Stimulated activated CD4-positive, alpha-beta T cell treated with anti-CD3 and anti-CD28 coated beads, Interleukin-4, amount 100 ng/mL, for 24 hours (primary cell): ENCODE measurements at places on chromosomes 1 and 21.
A peak's percentile ranks its signal among the peaks of the same experiment; 100 is the strongest.

GRCh38 chr1:183807549-183808168, 2.7 kb downstream of the RGL1 start:
- DNase-seq: no peak

DNA sequence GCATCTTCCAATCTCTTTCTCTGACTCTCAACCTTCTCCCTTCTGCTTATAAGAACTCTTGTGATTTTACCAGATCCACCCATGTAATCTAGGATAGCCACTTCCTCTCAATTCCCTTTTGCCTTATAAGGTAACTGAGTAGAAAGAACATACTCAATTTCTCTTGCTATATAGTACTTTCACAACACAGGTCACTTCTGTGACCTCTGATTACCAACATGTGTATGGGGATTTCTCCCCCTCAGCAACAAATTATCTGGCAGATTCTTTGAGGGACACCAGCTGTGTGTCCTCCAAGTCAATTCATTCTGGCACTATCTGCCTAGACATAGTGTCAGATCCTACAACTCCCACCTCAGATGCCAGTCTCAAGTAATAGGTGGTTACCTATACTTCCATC, 62.5 kb downstream of the IL23R start:
- DNase-seq: no peak

DNA sequence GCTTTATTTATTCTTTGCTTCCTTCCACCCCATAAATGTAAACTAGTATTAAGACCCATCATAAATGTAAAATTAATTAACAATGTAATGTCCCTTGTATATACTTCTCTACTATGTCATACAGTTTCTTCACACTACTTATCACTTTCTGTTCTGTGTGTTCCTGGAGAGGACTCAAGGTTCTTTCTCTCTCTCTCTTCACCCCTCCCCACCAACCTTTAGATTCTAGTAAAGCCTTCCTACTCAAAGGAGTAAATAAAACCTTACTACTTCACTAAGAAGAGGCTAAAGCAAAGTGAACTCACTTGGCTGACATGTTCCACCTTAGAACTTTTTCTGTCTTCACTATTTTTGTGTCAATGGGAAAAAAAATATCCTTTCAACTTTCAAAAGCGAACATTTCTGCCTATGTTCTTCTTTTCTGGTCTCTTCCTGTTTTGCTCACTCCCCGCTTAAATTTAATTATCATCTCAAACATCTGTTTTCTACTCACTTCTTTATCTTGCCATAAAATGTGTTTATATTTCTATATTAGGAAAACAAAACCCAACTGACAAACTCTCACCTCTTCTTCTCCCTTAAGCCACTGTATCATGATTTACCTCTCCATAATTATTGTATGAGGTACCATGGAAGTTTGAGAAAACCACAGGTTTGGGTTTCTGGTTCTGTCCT, 260.3 kb downstream of the DPYD start:
- DNase-seq: no peak

DNA sequence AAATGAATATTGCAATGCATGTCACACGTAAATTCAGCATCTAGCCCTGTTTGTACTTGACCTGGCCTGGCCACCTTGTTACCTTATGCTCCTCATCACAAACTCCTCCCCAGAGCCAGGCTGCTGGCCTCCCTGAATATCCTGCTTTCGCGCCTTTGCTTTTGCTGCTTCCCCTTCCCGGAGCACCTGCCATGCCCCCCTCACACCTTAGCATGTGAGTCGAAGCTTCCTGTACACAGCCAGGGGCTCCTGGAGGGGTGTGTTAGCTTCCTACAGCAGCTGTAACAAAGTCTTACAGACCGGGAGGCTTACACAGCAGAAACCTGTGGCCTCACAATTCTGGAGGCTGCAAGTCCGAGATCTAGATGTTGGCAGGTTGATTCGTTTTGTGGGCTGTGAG, 60.1 kb downstream of the TLR5 start:
- DNase-seq: no peak

GRCh38 chr1:37175666-37176215, 141.4 kb upstream of the GRIK3 start:
- no peak for DNase-seq

DNA sequence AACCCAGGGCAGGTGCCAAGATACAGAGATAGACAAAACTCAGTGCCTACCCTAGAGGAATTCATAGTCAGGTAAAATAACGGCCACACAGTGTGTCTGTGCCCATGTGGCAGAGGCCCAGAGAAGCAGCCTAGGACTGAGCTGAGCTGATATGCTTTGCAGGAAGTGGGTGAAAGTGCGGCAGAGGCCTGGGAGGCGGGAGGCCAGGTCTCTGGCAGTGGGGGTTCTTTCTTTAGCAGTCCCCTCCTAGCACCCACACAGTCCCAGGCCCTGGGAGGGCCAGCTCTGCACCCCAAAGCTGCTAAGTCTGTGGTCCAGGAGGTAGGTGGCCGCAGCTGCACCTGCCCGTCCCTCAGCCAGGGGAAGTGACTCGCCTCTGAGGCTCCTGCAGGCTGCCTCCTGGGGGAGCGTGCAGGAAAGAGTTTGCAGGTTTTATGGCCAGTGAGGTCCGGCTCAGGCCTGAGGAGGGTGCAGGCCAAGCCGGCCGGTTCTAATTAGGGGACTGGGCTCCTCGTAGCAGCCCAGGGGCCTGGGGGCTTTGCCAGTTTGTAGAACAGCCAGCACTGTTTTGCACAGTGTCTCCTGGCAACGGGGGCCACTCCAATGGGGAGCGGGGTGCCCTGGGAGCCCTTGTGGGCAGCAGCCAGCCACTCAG, 107.9 kb downstream of the SPSB1 start:
- no peak for DNase-seq

DNA sequence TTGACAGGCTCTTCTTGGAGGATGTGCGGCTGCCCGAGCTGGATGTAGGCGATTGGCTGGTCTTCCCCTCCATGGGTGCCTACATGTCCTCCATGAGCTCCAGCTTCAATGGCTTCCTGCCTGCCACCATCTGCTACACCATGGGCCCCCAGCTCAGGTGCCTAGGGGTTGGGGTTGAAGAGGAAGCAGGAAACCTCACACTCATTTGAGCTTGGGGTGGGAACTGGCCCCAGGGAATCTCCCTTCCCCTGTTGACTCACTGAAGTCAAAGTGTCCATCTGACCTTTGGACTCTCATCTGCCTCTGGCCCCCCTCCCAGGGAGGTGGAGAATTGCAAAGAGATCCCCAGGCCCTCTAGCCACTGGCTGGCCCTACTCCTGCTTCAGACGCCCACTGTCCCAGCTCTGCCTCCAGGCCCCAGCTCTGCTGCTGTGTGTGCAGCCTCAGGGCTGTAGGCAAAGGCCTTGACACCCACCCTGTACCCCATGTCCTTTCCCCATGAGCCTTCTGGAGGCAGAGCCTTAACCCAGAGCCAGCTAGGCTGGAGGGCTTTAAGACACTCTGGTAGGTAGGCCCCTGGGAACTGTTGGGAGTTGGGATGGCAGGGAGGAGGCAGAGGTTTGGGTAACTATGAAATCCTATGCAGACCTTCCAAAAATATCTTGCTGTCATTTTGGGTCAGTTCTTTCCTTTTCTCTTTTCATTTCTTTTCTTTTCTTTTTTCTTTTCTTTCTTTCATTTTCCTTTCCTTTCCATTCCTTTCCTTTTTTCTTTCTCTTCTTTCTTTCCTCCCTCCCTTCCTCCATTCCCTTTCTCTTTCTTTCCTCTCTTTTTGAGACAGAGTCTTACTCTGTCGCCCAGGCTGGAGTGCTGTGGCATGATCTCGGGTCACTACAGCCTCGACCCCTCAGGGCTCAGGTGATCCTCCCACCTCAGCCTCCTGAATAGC, 66.9 kb upstream of the TINAGL1 start:
- DNase-seq: no peak

DNA sequence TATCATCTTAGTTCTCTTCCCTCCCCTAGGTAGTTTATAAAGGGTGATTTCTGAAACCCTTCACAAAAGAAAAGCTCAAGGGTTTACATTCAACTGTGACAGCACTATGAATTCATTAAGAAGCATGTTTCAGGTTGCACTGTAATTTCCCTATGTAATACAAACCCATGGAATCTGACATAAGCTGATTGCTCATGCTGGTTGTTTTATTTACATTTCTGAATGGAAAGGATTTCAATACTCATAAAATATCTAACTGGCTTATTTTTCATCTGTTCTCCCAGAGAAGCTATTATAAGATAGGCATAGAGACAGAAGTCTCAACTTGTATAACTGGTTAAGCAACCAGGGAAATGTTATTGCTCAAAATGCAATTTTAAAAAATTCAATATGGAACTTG, 20.5 kb downstream of the WNT2B start:
- no peak for DNase-seq

GRCh38 chr1:237799762-237800474, 90.8 kb downstream of the ZP4 start:
- DNase-seq: peak; percentile 18

GRCh38 chr21:34351786-34352241, 12.0 kb upstream of the KCNE2 start:
- DNase-seq: peak; percentile 8

- no peak for DNase-seq
These were observed 1.0 kb downstream of the FAM78B start for GRCh38 chr1:166165661-166166328.

GRCh38 chr1:3246251-3246650, 177.2 kb downstream of the PRDM16 start:
- no peak for DNase-seq

- DNase-seq: no peak
These were observed 16.4 kb downstream of the COG2 start for GRCh38 chr1:230658691-230659090.

DNA sequence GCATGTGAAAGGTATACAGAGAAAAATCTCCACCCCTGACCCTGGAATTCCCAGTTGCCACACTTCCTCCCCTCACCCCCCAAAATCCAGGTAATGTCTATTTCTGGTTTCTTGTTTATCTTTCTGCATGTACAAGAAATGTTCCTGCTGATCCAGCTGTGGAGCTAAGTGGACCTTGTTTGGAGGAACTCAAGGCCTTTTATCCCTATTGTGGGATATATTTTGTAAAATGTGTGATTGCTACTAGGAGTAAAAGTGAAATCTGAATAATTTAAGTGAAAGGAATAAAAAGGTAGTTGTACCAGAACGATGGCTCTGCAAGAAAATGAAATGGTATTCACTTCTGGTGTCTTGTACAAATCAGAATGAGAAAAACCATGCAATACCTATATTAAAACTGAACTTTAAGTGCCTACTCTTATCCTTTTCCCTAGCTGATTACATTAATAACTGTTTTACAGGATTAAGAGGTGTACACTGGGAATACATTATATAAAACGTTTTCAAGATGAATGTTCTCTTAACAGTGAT, 3.0 kb downstream of the SPEN start:
- no peak for DNase-seq

DNA sequence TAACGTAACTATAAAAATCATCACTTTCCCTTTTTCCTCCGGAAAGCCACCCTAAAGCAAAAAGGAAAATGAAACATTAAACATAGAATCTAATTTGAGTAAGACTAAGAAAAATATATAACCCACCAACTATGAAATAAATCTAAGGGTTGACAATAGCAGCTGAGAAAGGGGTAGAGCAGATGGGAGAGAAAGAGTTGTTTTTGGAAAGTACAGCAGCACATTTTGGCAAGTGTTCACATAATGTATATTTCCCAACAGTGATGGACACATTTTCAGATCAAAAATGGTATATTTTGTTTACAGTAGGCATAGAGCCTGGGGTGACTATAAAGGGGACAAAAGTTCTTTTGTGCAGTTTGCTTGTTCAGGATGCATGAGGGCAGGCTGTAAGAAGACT, 1287.4 kb upstream of the B3GALT2 start:
- DNase-seq: no peak

DNA sequence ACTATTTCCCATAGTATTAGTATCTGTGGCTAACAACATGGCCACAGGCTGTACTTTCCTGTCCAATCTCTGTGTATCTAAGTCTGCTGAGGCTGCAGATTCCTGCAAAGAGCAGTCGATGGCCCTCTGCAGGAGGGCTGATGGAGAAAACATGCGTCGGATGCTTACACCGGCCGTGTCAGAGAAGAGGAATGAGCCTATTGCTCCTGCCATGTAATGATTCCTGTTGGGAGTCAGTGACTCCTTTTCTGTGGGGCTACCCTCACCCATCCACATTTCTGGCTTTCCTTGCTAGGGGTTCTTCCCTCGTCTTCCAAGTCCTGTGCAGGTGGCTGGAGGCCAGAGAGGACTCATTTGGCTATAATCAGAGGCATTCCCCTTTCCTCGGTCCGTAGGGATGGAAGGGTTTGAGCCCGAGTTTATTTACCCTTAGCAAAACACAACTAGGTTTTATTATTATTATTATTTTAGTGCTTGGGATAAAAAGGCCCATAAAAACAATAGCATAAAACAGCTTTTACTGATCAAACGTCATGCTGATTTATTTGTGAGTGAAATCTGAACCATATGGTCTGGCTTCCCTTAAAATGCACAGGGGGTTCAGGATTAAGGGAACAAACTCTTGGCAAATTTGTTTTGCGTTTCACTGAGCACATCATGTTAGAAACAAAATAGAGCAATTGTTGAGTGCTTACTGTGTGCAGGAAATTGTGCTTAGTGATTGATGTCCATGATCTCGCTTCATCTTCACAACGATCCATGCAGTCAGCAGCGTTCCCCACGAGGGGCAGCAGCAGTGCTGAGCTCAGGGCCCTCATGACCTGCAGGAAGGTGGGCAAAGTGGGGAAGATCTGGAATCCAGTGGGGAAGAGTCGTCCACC, 70.8 kb downstream of the KIF26B start:
- DNase-seq: no peak

- no peak for DNase-seq
These were observed 16.3 kb downstream of the RAB7B start for GRCh38 chr1:205986861-205987260.

DNA sequence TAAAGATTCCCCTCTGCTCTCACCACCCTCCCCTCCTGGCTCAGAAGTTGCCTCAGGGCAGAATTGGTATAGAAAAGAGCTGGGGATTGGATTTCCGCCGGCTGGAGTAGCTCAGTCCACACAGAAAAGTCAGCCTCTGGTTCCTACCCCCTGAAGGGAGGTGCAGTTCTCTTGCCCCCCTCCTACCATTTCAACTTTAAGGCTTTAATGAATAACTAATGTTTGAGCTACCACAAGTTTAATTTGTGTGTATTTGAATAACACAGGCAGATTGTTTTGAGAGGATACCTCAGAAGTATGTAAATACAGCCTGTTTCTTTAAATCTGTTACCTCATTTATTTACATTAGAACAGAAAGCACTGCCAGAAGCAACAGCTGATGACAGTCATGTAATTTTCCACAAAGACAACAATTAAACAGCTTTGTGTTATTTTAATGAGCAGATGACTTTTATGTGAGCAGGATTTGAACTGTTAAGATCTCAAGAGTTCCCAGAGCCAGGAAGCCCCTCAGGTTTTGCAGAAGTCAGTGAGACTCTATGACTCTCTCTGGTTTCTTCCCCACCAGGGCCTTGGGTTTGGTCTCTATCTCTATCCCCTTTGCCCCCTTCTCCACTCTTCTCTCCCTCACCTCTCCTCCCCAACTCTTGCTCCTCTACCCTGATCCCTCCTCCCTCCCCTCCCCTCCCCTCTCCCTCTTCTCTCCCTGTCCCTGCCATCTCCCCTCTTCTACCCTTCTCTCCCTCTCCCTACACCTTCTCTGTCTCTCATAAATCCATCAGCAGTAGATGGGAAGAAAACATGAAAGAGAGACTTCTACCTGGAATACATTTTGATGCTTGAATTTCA, 26.3 kb downstream of the DUSP10 start:
- no peak for DNase-seq

- DNase-seq: no peak
These were observed 1.2 kb downstream of the GBP5 start for GRCh38 chr1:89271341-89272015.
